ENCODE measurements at places on chromosomes 4 and X. TPM values are rescaled to one million over a fixed set of nuclear protein-coding genes. Genes with fewer than 3 reads are reported as not detected.

DNA sequence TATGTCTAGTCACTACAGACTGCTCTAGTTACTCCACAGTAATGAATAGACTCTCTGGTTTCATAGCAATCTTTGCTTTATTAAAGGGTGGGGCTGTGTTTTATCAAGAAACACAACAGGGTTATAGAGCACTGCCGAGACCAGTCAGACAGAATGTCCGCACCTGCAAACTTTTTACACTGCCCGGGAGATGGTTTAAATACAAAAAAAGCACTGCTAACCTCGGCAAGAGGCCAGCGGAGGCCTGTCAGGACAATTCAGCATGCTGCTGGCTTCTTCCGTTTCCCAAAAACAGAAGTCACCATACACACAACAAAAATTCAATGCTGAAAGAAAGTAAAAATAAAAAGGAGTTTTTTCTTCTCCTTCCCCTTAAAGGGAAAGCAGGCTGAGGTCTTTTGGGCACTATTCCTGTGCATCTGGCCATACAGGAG is 67.4 kb downstream of the IRF2 start:
- H3K4me1 ChIP-seq: peaks cover 86% of the 10 kb centered on the region
- no peak overlapping the region for H3K4me3 ChIP-seq

- no peak for DNase-seq
- no peak overlapping the region for H3K4me3 ChIP-seq
- no peaks in the 10 kb centered on the region for H3K4me1 ChIP-seq
- H3K27ac ChIP-seq: no peak overlapping the region
- no peaks in the 10 kb centered on the region for H3K36me3 ChIP-seq
These were observed 34.6 kb upstream of the LEF1 start for GRCh38 chr4:108203377-108203776.

DNA sequence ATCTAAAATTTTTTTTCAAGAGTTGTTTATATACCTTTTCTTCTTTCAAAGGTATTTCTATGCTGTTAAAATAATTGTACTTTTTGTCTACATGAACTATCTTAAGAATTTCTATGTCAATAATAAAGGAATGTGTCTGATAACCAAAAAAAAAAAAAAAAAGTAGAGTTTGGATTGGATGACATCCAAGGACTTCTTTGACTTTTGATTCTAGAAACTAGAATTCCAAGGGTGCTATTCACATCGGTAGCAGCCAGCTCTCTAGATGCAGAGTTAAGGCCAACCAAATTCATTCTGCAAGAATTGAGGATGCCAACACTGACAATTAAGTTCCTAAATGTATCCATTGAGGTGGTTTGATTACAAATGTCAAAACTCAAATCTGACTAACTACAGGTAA is 42.0 kb upstream of the PRKG2 start:
- H3K36me3 ChIP-seq: no peaks in the 10 kb centered on the region
- no peaks in the 10 kb centered on the region for H3K4me1 ChIP-seq
- H3K4me3 ChIP-seq: no peak overlapping the region
- H3K27me3 ChIP-seq: no peaks in the 10 kb centered on the region
- no peak for DNase-seq
- H3K27ac ChIP-seq: no peak overlapping the region

DNA sequence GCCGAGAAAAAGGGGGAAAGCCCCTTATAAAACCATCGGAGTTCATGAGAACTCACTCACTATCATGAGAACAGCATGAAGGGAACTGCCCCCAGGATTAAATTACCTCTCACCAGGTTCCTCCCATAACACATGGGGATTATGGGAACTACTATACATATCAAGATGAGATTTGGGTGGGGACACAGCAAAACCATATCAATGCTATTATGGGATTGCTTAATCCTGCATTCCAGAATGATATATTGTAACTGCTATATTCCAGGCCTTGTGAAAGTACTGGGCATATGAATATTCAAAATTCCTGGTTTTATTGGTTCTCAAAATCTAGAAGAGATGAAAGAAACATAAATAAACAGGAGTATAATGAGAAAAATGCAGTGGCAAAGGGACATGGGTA is 29.3 kb downstream of the NPY1R start:
- H3K27ac ChIP-seq: no peak overlapping the region
- no peak overlapping the region for H3K4me3 ChIP-seq
- no peaks in the 10 kb centered on the region for H3K4me1 ChIP-seq
- H3K36me3 ChIP-seq: no peaks in the 10 kb centered on the region
- no peak for DNase-seq

DNA sequence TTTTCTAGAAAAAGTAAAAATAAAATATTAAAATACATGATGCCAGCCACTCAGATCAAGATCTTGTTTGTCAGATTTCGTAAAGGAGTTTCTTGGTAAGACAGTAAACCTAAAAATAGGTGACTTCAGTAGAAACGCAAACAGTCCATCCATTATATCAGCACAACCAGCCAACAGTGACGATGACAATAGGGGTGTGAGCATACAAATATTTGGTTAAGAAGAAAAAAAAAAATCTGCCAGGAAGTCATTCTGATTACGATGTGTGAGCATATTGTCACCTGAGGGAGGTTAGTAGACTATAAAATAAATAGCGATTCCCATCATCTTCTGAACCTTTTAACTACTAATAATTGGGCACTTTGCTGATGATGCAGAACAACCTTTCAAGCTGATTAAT is 37.6 kb downstream of the SLC7A11 start:
- no peaks in the 10 kb centered on the region for H3K27me3 ChIP-seq
- peaks cover 5% of the 10 kb centered on the region for H3K4me1 ChIP-seq
- no peaks in the 10 kb centered on the region for H3K36me3 ChIP-seq
- no peak overlapping the region for H3K4me3 ChIP-seq

DNA sequence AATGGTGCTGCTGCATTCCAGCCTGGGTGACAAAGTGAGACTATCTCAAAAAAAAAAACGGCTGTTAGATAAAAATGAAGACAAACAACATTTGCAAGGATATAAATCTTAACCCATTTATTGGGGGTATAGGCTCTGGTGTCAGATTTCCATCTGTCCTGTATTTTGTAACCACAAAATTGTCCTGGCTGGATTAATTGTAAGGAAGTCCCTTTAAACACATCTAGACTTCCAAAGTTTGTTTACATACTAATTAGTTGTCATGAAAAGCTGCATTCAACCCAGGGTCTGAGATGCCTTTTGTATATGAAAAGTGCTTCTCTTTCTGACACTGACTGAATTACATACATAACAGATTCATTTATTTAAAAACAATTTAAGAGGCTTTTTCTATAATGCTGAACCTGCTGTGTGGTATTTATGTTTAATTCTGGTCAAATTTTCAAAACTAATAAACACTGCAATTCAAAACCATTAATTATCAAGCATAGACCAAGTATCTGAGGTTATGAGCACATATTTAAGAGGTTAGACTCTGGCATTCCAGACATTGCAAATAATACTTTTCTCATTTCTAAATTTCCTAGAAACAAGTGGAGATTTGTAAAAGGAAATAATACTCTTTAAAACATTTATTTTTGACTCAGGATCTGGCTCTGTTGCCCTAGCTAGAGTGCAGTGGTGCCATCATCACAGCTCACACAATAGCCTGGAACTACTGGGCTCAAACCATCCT is 17.5 kb upstream of the UGDH start:
- no peaks in the 10 kb centered on the region for H3K27me3 ChIP-seq
- H3K4me1 ChIP-seq: no peaks in the 10 kb centered on the region
- no peak for DNase-seq
- no peak overlapping the region for H3K27ac ChIP-seq
- H3K4me3 ChIP-seq: no peak overlapping the region
- H3K36me3 ChIP-seq: peaks cover 7% of the 10 kb centered on the region

The SSX3 gene
- not detected for total RNA-seq

The S100P gene
- total RNA-seq: not detected

All from left ventricle myocardium inferior (tissue), 1 donor.